ENCODE measurements at places on chromosomes 2 and 18. TPM values are rescaled to one million over a fixed set of nuclear protein-coding genes. Genes with fewer than 3 reads are reported as not detected.

DNA sequence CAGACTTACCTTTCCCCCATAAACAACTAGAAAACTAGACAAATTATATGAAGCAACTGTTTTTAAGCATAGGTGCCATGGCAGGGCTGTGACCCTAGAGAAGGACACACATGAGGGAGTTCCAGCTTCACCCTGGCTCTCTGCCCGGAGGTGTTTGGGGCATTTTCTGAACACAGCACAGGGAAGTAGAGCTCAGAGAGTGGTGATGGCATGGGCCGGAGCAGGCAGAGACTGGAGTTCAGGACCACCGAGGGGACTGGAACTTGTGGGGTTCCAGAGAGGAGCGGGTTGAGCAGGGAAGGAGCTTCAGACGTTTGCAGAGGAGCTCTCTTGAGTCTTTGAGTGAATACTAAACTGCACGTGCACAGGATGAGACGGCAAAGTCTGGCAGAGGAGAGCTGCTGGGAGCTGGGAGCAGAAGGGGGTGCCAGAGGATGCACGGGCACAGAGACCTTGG is 26.5 kb upstream of the KLF11 start:
- H3K36me3 ChIP-seq, result no peaks in the 10 kb centered on the region
- no peaks in the 10 kb centered on the region for H3K27me3 ChIP-seq
- H3K4me1 ChIP-seq, result peaks cover 23% of the 10 kb centered on the region

- H3K27me3 ChIP-seq, result no peaks in the 10 kb centered on the region
- H3K4me1 ChIP-seq, result peaks cover 25% of the 10 kb centered on the region
- peak overlapping the region; percentile 93 for H3K27ac ChIP-seq
- no peaks in the 10 kb centered on the region for H3K36me3 ChIP-seq
- H3K4me3 ChIP-seq, result no peak overlapping the region
Observed at GRCh38 chr2:70133491-70134322, 46.4 kb downstream of the PCBP1 start.

- no peaks in the 10 kb centered on the region for H3K27me3 ChIP-seq
- H3K4me3 ChIP-seq, result no peak overlapping the region
- no peaks in the 10 kb centered on the region for H3K36me3 ChIP-seq
- H3K4me1 ChIP-seq, result no peaks in the 10 kb centered on the region
- DNase-seq, result no peak
Observed at GRCh38 chr2:114610677-114611076, 168.2 kb downstream of the DPP10 start.

The RALB gene
- 26.4 TPM for polyA plus RNA-seq

The HEATR5B gene
- polyA plus RNA-seq, result 4.1 TPM

The COBLL1 gene
- 23.2 TPM for polyA plus RNA-seq

Data from liver (tissue), 10 donors.